ENCODE measurements at places on chromosomes 12 and 14.

- no peak for DNase-seq
These were observed 3.0 kb downstream of the ENDOU start for GRCh38 chr12:47722136-47722834.

DNA sequence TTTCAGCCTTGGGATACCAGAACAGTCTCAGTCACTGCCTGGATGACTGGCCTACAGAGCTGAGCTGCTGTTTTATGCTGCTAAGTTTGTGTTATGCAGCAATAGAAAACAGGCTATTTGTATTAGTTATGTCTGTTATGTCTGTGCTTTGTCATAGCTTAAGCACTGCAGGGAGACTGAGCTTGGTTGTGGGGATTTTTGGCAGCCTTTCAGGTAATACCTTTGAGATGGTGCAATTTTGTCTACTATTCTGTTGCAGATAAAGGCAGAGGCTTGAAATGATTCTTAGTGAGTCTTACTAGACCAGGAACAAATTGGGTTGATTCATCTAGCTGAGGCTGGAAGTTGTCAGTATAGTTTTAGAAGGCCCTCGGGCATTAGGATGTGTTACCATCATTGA, 201.3 kb upstream of the RBM19 start:
- DNase-seq = no peak

DNA sequence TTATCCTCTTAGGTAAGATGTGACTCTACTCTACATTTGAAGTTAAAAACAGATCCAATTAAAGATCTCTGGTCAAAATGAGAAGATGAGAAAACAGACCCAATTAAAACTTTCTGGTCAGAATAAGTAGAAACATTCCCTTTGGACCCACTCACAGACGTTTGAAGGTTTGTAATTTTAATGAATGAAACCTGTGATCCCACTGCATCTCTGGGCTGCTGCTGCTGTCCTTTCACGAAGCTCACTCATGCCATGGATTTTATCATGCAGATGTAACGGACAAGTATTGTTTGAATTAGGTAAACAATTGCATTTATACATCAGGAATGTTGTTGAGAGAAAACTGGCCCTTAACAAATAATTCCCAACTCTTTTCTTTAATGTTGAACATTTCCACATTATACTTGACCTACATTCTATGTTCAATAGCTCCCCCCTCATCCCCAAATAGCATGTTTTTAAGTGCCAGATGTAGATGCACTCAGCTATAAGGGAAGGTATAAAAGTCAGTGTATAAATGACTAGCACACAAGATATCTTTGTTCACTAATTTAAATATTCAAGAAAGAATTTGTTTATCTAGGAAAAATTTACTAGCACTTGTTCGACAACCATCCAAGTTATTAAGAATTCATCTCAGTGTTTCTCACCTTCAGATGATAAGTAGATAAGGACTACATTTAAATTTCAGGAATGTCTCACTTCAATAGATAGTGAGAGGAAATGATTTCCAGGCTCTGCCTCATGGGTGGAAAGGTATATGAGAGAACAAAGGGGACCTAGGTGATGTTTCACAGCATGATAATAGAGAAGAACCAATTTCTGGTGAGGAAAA, 202.3 kb upstream of the LMNTD1 start:
- no peak for DNase-seq

- no peak for DNase-seq
These were observed 28.2 kb downstream of the RAP1B start for GRCh38 chr12:68638721-68639395.

GRCh38 chr14:69755296-69755695, 11.6 kb upstream of the SRSF5 start:
- no peak for DNase-seq

DNA sequence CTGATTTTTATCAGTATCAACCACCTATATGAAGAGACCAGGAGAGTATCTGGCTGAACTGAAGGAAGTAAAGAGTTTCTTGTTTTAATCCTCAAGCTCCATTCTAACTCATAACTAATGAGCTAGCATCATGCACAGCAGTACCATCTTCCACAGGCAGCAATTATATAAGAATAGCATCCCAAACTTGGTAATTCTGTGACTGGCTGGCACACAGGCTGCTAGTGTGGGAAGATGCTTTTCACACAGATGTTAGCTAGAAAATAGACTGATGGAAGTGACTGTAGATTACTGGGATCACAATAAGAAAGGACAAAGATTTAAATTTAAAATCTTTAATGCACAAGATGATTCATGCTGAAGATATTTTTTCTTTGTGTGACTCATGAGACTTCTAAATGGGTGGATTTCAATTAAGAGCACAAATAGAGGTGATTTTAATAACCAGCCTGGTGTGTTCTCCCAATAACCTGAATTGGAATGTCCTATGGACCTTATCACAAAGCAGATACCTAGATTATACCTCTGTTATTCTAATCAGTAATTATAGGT, 417.7 kb upstream of the ATXN7L3B start:
- no peak for DNase-seq

DNA sequence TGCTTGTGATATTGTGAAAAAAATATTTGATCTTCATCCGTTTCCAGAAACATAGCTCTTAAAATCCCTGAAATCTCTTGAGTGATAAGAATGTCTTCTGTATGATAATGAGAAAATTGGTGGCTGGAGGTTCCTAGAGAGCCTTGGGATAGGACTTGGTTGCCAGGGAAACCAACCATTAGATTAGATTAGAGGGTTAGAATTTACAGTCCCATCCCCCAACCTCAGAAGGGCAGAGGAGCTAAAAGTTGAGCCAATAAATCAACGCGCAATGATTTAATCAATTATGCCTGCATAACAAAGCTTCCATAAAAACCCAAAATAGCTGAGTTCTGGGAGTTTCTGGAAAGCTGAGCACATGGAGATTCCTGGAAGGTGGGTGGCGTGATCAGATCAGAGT, 10.6 kb downstream of the SEL1L start:
- no peak for DNase-seq

All from stimulated activated CD4-positive, alpha-beta T cell treated with anti-CD3 and anti-CD28 coated beads, Interleukin-12 subunit alpha, Interleukin-12 subunit beta, amount 100 ng/mL, for 48 hours (primary cell).